T-helper 2 cell (primary cell): ENCODE measurements at places on chromosomes 7 and 10.

DNA sequence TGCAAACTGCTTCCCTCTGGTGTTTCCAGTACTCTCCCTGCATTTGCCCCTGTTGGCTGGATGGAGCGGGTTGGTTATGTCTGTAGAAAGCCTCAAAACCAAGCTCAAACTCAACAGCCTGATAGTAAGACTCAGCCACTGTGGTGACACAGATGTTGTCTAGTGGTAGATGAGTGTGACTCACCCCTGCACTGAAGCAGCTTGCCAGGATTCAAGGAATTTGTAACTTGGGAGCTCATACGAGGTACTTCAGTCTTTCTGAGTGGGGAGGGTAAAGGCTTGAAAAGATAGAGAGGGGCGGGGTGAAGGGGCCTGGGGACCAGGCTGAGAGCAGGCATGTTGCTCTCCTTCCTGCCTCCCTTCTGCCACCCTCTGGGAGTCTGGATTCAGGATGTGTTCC lies 22.9 kb upstream of the AQP1 start:
- DNase-seq: no peak

DNA sequence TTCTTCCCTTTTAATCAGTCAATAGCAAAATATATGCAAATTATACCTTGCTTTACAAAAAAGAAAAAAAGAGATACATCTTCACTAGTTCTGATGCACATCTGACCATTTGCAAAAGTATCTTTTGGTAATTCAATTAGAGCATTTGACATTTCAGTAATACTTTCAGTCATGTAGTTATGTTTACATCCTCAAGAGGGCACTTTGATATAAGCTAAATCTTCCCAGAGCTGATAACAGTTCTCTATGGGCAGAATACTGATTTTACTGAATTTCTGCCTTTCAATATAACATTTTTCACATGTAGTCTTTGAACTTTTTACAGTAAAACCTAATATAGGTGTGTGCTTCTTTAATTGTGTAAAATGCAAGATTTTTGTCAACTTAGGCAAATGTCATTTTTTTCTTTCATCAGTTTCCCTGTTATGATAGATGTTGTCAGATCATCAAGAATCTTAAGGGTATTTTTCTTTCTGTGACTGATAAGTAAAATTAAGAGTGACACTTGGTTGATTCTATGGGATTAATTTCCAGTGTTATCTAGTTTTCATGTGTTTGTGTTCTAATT lies 703.5 kb upstream of the SEMA3D start:
- DNase-seq: no peak

DNA sequence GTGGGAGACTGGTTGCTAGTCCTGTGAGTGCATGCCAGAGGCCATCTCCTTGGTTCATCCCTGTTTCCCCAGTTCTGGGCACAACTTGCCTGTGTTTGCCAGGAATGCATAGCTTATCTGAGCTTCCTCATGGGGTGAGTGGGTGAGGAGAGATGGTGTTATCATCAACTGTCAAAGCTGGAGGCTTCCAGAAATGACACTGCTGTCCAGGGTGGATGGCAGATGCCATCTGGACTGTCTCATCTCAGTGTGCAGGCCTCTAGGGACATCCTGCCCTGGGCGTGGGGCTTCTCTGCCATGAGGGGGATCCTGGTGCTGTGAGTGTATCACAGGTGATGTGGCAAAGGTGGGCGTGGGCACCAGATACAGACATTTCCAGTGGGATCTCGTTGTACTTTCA lies 328.6 kb downstream of the DPP6 start:
- DNase-seq: no peak

DNA sequence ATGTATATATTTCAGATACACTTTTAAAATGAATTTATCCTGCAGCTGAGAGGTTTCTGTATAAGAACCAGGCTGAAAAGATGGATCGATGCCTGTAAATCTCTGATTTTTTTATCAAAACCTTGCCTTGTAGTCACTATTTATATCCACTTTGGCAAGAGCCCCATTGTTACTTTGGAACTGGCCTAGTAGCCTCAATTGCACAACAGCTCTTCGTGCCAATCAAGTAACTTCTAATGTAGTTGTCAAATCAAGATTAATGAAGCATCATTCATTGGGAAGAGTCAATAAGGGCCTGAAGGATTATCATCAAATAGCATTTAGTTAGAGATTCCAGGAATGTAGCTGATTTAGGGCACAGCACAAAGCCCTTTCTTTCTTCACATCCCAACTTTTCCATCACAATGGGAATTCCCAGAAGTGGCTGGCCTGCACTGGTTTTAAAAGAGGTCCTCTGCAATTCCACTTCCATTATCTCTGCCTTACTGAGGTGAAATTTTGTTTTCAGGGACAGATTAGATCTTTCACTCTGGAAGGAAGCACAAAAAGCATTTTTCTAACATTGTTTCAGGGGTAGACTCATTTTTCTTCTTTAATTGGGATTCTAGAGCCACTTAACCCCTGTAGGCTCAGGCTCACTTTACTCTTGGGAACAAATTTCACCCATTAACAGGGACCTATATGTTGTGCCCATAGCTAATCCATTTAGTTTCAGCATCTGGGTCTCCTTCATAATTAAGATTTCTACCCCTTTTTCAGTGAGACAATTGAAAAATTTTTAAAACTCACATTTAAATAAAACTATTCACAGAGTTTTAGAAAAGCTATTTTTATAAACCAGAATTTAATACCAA lies 97.8 kb downstream of the CALCR start:
- DNase-seq: no peak

DNA sequence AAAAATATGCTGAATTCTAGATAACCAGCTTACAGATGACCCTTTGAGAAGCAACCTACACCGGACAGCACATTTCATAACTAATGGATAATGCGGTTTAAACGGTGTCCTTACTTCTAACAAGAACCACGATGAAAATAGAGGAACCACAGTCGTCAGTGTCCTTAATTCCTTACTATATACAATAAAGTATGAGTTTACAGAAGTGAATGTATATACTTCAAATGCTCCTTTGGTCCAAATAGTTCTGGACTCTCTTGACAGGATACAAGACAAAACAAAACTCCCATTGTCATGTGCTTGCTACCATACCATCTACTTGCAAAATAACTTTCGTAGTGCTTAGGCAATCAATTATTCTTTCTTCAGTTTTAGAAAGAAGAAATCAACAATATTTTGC lies 2.4 kb downstream of the NAMPT start:
- no peak for DNase-seq

GRCh38 chr7:40348126-40348728 lies 213.4 kb downstream of the SUGCT start:
- no peak for DNase-seq

DNA sequence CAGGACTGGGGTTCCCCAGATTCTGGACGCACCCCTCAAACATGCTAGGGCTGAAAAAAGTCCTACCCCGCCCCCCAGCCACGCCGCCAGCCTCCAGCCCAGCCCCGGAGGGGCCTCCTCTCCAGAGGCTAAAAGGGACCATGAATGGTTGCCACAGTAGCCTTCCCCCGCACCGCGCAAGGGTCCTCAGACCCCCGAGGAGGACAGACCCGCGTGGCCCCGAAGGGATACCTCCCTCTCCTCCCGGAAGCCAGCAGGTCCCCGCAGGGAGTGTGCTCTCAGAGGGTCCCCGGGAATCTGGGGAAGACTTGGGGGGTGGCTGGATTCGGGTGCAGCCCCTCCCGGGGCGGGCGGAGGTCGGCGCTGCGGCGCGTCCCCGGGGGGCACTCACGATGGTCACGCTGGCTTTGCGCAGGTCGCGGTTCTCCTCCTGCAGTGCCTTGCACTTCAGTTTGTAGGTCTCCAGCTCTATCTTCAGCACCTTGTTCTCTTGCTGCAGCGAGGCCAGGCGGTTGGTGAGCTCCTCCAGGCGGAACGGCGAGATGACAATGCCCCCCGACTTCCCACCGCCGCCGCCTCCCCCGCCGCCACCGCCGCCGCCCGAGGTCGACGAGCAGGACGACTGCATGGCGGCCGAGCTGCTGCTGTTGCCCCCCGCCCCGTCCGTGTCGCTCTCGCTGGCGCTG lies 482 bp downstream of the CCDC6 start:
- DNase-seq: no peak

- no peak for DNase-seq
Observed at GRCh38 chr10:58543141-58543540, 30.5 kb downstream of the BICC1 start.

- no peak for DNase-seq
Observed at GRCh38 chr7:70775570-70776156, 356.3 kb upstream of the GALNT17 start.

GRCh38 chr7:25520017-25520416 lies 291.7 kb upstream of the NPVF start:
- DNase-seq: no peak
